Mammary microvascular endothelial cell (primary cell): ENCODE measurements at places on chromosomes 7 and 10. TPM values are rescaled to one million over a fixed set of nuclear protein-coding genes. Genes with fewer than 3 reads are reported as not detected.

NOM1 gene
- 14.0 and 14.5 TPM in 2 replicates for total RNA-seq

FKBP6 gene
- not detected in 2 replicates for total RNA-seq

SPDYE2 gene
- total RNA-seq, result not detected in 2 replicates

SUPV3L1 gene
- 22.3 and 24.5 TPM in 2 replicates for total RNA-seq

UPK3BL2 gene
- total RNA-seq, result 0.67 and 1.6 TPM in 2 replicates

ZMIZ2 gene
- total RNA-seq, result 14.9 and 21.5 TPM in 2 replicates

ZNF679 gene
- not detected in 2 replicates for total RNA-seq

MMRN2 gene
- 199 and 215 TPM in 2 replicates for total RNA-seq

PON1 gene
- total RNA-seq, result not detected in 2 replicates

RADIL gene
- 0.47 and 0.69 TPM in 2 replicates for total RNA-seq

MOSPD3 gene
- total RNA-seq, result 13.2 and 16.8 TPM in 2 replicates

ECD gene
- total RNA-seq, result 30.6 and 36.9 TPM in 2 replicates

SMURF1 gene
- 11.1 and 13.2 TPM in 2 replicates for total RNA-seq

NEUROD6 gene
- not detected in 2 replicates for total RNA-seq

NPFFR1 gene
- total RNA-seq, result not detected in 2 replicates

COL28A1 gene
- total RNA-seq, result not detected in 2 replicates

RET gene
- 0.07 and 0.94 TPM in 2 replicates for total RNA-seq

EPDR1 gene
- 6.3 TPM in 2 replicates for total RNA-seq

CAMK2B gene
- total RNA-seq, result 0.20 and 0.69 TPM in 2 replicates

TEX36 gene
- total RNA-seq, result not detected in 2 replicates

OR2A1 gene
- not detected in 2 replicates for total RNA-seq

ANXA8L1 gene
- total RNA-seq, result not detected in 2 replicates
